ENCODE measurements at places on chromosomes 7 and 10.

DNA sequence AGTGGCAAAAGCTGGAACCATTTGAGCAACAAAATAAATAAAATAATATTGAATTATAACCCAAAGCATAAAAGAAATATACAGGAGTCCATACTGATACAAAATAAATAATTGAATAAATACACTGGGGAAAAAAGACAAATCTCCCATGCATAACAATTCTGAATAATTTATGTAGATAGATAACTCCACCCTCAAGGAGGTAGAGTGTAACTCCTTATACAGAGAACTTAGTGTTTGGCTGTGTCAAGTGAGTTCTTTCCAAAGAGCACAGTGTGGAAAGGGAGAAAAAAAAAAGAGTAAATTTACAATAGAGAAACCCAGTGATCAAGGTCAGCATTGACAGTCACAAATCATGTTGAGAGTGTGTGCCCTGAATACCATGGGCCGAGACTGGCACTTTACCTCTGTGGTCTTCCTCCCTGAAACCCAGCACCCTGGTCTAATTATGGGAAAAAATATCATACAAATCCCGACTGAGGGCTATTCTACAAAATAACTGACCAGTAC, 5.5 kb downstream of the PIK3AP1 start:
- H3K27me3 ChIP-seq = no peaks in the 10 kb centered on the region
- H3K4me3 ChIP-seq = no peak overlapping the region
- no peak overlapping the region for H3K27ac ChIP-seq
- no peak for DNase-seq
- H3K4me1 ChIP-seq = no peaks in the 10 kb centered on the region
- H3K36me3 ChIP-seq = no peaks in the 10 kb centered on the region

DNA sequence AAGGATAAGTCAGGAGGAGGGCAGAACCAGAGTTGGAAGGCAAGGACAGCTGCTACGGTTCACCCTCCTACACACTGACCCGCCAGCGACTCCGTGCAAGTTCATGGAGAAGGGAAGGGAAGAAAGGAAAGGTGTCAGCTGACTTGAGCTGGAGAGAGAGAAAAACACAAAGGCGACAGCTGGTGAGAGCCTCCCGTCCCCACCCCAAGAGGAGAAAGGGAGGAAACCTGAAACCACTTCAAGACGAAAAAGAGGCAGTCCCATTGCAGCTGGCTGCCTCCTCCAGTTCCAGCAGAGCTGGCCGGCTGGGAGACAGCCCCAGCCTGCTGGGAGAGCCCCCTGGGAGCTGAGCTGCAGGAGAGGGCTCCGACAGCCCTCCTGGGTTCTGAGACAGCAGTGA, 75.2 kb downstream of the PARD3 start:
- peaks cover 35% of the 10 kb centered on the region for H3K4me1 ChIP-seq
- no peaks in the 10 kb centered on the region for H3K27me3 ChIP-seq
- no peak for DNase-seq
- no peaks in the 10 kb centered on the region for H3K36me3 ChIP-seq

- no peaks in the 10 kb centered on the region for H3K36me3 ChIP-seq
- DNase-seq = no peak
- no peaks in the 10 kb centered on the region for H3K27me3 ChIP-seq
Observed at GRCh38 chr7:121187676-121188075, 141.1 kb upstream of the WNT16 start.

GRCh38 chr10:28980264-28980663, 302.9 kb downstream of the BAMBI start:
- no peaks in the 10 kb centered on the region for H3K36me3 ChIP-seq
- no peaks in the 10 kb centered on the region for H3K27me3 ChIP-seq
- peaks cover 26% of the 10 kb centered on the region for H3K4me1 ChIP-seq
- H3K4me3 ChIP-seq = no peak overlapping the region
- no peak overlapping the region for H3K27ac ChIP-seq
- no peak for DNase-seq
